Fibroblast of the conjunctiva (primary cell): ENCODE measurements at places on chromosomes 2 and 18.

- no peak for DNase-seq
Observed at GRCh38 chr2:88933091-88933490, 241.6 kb downstream of the RPIA start.

GRCh38 chr18:40841063-40841462 lies 1114.0 kb upstream of the PIK3C3 start:
- DNase-seq, result no peak

DNA sequence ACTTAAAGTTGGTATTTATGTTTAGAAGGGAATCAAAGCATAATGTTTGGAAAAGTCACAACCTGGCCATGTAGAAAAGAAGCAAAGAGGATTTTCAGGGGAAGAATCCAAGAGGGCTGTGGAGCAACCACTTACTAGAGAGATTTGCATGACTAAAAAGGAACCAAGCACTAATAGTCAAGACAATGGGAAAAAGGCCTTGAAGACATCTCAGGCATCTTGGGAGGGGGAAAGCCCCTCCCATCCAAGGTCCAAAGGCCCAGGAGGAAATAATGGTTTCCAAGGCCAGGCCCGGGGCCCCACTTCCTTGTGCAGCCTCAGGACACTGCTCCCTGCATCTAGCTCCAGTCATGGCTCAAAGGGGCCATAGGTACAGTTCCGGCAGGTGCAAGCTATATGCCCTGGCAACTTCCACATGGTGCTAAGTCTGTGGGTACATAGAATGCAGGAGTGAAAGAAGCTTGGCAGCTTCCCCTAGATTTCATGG lies 128.1 kb downstream of the EIPR1 start:
- DNase-seq, result no peak

DNA sequence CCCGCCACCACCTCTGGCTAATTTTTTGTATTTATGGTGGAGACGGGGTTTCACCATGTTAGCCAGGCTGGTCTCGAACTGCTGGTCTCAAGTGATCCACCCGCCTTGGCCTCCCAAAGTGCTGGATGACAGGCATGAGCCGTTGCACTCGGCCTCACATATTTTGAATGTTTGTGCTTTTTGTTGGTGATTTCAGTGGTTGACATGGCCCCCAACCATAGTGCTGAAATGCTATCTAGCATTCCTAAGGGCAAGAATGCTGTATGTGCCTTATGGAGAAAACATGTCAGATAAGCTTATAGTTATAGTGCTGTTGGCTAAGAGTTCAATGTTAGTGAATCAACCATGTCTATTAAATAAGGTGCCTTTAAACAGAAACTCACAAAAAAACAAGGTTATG lies 8.9 kb downstream of the ZAP70 start:
- DNase-seq, result no peak

DNA sequence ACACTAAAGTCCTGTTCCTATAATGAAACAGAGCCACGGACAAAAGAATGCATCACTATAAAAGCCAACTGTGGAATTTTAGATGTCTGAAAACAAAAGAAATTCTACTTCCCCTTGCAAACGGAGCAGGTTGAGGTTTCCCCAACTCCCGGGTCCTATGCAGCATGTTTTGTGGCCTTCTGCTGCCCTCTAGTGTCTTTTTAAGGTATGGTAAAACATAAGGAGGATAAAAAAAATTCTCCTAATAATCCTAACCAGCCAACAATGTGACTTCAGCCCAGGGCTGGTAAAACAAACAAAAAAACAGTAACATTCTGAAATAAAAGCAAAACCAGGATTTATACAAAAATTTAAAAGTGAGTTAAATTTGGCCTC lies 539.5 kb downstream of the NRXN1 start:
- peak; percentile 27 for DNase-seq

DNA sequence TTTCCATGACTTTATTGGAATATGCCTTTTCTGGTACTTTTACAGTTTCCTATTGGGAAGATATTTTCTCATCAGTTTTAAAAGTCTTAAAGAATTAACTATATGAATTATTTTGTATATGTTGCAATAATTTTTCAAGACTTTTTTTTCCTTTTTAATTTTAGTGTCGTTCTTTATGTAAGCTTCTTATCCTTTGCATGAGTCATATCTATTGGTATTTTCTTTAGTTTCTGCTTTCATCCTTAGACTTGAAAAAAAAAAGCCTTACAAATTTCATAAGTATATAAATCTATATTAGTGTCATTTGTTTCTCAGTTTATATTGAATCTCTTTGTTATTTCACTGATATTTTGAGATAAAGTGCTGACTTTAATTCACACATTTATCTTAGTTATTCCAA lies 94.9 kb downstream of the DSEL start:
- no peak for DNase-seq

GRCh38 chr2:181667234-181667633 lies 10.3 kb upstream of the CERKL start:
- DNase-seq, result no peak

DNA sequence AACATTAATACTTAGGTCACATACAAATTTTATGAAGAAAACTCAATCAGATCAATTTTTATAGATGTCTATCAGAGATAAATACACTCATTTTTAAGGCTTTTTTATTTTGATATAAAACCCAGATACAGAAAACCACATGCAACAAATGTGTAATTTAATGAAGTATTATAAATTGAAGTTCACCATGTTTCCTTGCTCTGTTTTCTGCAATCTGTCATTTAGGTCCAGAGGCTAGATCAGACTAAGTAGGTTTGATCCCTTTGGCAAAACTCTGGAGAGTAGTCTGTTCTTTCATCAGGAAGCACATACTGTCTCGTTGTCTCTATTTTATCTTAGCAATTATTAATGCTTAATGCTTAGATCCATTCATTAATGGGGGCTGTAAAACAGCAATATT lies 841.6 kb downstream of the MBD2 start:
- no peak for DNase-seq

DNA sequence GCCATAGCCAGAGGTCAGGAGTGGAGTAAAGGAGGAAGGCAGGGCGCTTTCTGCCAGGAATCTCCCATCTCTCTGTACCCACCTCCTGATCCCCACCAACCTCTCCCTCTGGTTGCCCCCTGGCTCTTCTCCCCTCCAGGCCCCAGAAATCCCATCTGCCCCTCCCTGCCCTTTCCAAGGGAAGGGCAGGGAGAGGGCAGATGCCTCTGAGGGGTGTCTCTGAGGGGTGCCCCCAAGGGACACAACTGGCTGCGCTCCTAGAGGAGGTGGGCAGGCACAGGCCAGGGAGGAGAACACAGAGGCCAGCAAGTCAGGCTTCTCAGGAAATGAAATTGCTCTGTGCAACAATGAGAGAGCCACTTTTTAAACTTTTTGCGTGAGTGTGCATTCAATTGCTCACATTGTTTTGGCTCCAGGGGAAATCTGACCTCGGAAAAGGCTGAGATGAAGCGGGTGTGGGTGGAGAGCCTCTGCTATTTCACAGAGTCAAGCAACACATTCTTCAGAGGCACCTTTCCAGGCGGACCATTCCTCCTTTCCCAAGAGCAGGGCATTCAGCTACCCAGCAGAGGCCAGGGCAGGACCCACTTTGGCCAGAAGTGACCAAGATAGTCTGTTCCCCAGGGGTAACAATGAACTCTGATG lies 125.5 kb downstream of the SMAD7 start:
- no peak for DNase-seq

DNA sequence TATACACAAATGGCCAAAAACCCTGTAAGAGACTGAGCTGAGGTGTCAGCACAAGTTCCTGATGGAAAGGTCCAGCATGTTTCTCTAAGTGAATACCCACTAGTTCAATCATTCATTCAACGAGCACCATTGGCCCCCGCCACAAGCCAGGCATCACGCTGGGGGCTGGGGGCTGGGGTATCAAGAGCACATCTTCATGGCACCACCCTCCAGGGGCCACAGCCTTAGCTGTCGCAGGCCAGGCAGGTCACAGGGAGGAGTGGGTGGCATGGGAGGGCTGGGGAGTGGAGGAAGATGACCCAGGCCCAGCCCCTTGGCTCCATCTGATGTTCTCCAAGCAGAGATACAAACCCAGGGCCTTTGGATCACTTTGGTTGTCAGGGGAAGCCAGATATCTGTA lies 97.9 kb downstream of the ACKR3 start:
- DNase-seq, result no peak

- no peak for DNase-seq
Observed at GRCh38 chr18:11066038-11066437, 83.3 kb downstream of the PIEZO2 start.

DNA sequence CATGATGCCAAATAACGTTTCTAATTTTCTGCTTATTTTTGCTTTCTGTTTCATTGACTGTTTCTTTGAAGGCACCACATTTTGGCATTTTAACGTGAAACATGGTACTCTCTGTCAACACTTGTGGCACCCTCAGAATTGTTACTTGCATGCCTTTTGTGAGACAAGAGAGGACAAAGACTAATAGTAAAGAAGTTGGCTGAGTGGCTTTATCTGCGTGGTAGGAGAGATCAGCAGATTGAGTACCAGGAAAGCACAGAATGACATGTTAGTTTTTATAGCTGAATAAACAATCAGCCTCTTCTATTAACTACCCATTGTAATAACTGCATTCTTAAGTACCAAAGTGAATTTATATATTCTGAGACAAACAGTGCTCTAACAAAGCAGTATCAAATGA lies 8.6 kb downstream of the ZNF638 start:
- no peak for DNase-seq

GRCh38 chr2:177211169-177211568 lies 1.4 kb upstream of the HNRNPA3 start:
- DNase-seq, result no peak

GRCh38 chr2:203346612-203347011 lies 18.4 kb downstream of the ABI2 start:
- no peak for DNase-seq

DNA sequence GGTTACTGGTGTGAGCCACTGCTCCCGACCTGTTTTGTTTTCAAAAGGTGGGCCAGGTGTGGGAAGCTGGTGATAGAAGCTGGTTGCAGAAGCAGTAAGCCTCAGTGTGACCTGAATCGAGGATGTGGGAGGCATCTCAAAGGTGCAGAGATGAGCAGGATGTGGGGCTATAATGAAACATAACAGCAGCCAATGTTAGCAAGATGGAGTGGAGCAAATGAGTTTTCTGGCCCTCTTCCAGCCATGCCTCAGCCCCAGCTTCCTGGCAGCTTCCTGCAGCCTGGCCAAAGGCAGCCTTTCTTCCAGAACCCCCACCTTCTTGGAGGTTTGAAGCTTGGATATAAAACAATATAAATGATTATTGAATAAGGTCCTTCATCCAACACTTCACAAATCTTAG lies 184.8 kb downstream of the NCK2 start:
- DNase-seq, result no peak

GRCh38 chr18:25704494-25704893 lies 352.5 kb upstream of the ZNF521 start:
- DNase-seq, result no peak

GRCh38 chr2:144579556-144579955 lies 59.6 kb upstream of the ZEB2 start:
- DNase-seq, result no peak

DNA sequence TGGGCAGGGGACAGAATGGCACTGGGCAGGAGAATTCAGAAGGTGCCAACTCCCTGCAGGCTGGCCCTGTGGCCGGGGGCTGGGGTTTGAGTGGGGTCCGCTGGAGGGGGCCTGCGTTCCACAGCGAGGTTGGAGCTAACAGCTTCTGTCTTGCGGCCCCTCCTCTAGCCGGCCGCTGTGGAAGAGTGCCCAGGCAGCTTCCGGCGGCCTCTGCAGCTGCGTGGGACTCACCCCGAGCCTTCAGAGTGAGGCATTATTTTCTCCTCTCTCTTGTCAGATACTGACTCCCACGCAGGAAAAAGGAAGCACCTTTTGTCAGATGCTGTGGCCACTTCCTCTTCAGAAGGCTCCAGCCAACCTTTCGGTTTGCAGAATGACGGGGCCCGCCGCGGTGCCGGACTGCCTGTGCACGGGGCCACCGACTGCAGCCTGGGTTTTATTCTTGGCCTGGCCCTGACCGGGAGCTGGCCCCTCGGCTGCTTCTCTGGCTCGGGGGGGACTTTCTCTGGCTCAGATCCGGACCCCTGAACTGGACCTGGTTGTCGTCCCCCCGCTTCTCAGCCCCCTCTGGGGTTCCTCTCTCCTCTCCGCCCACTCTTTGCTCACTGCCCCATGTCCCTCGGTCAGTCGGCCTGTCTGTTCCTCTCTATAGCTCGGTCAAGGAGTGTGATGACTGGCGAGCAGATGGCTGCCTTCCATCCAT lies 40.1 kb downstream of the ARHGAP25 start:
- DNase-seq, result no peak

- DNase-seq, result no peak
Observed at GRCh38 chr18:65990944-65991708, 240.3 kb downstream of the CDH7 start.

GRCh38 chr2:234025891-234026401 lies 24.6 kb upstream of the SPP2 start:
- DNase-seq, result no peak

DNA sequence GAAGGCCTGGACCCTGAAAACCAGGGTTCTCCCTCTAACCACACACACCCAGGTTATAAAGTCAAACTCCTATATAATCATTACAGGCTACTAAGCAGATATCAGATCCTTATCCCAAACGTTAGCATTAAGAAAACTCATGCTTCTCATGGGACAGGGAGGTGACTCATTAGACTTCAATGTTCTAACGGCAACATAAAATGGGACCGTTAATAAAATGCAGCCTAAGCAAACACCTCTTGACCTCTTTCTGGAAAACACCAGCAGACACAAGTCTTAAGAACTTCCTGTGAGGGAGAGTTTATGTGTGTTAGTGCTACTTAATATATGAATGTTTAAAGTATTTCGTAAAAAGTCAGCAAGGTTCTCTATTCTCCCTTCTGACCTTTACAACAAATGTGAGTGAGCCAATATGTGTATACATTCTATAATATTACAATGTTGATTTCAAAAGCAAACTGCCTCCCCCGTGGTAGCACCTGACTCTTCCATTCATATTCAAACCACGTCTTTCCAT lies 31.7 kb downstream of the LPIN2 start:
- DNase-seq, result peak; percentile 87

GRCh38 chr18:47331641-47332040 lies 80.2 kb upstream of the SKOR2 start:
- DNase-seq, result no peak

- no peak for DNase-seq
Observed at GRCh38 chr2:220473611-220474010, 846.2 kb downstream of the SLC4A3 start.

- DNase-seq, result no peak
Observed at GRCh38 chr18:8749492-8749891, 44.1 kb downstream of the MTCL1 start.

DNA sequence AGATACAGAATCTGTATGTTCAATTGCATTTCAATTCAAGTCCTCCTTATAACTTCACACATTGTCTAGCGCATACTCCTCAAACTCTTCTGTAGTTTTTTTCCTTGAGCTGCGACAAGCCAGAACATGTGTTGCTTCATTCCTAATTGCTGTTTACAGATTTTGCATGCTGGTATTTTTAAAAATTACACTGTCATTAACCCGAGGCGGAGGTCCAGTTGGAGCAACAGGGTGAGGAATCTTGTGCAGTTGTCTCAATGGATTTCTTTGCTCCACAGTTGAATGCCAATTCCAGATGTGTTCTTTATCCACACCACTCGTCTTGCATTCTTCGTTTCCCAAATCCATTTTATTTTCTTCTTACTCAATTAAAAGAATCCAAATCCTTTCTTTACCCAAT lies 16.4 kb upstream of the SERPINB13 start:
- no peak for DNase-seq
